HL-60 (cell line): ENCODE measurements at places on chromosomes 4 and X.

DNA sequence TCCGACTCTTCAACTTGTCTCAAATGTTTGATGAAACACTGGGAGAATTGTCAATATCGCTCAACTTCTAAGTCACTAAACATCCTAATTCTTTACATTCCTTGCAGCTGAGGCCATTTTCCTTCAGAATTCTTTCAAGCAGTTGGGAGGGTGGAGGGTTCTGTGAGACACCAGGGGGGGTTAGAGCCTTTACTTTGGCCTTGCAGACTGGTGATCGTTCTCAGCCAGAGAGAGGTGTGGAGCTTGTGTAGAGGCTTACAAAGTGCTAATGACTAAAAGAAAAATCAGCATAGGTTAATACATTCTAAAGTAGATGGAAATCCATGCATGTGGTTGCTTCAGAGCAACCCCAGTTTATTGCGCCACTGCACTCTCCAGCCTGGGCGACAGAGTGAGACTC lies 21.3 kb upstream of the SOX3 start:
- DNase-seq: no peak

- no peak for DNase-seq
These were observed 2.2 kb upstream of the VGLL1 start for GRCh38 chrX:136529795-136530194.

DNA sequence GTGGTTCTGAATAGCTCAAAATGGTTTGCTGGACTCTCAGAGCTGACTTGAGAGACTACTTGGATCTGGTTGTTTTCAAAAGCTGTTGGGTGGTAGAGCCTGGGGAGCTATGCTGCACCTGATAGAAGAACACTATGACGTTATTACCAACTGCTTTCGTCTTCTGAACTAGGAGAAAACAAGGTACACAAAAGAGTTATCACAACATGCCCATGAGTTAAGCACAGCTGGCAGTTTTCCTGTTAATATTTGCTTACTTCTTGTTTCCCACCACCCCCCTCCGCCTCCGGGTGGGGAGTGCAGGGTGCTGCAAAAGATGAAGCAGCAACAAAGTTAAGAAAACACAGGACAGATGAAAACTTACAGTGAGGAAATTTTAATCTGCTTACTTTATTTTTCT lies 69.1 kb downstream of the RASL11B start:
- DNase-seq: no peak

- no peak for DNase-seq
These were observed 1024.0 kb upstream of the SLIT2 start for GRCh38 chr4:19227701-19228100.

DNA sequence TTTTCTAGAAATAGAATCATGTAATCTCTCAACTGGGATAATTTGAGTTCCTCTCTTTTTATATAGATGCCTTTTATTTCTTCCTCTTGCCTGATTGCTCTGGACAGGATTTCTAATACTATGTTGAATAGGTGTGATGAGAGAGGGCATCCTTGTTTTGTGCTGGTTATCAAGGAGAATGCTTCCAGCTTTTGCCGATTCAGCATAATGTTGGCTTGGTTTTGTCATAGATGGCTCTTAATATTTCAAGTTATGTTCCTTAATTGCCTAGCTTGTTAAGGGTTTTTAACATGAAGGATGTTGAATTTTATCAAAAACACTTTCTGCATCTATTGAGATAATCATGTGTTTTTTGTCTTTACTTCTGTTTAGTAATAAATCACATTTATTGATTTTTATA lies 58.7 kb downstream of the TMEM47 start:
- no peak for DNase-seq

GRCh38 chrX:139932073-139932900 lies 566 bp downstream of the ATP11C start:
- no peak for DNase-seq
